ENCODE measurements at places on chromosomes 12 and 14.

DNA sequence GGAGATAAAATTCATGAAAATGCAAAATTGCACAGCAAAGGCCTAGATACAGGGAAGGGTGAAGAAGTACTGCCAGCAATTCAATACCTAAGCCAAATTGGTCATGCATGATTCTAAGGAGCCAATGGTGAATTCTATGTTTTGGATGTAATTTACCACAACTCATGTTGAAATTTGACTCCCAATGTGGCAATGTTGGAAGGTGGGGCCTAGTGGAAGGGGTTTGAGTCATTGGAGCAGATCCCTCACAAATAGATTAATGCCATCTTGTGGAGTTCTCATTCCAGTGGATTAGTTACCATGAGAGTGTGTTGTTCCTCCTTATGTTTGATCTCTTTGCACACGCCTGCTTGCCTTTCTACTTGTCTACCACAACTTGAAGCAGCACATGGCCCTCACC lies 194.0 kb upstream of the ALG10 start:
- DNase-seq: no peak

- no peak for DNase-seq
Measured at GRCh38 chr12:53558631-53559030, 51.3 kb upstream of the NPFF start.

- no peak for DNase-seq
Measured at GRCh38 chr12:55982319-55982936, 8.6 kb downstream of the RAB5B start.

DNA sequence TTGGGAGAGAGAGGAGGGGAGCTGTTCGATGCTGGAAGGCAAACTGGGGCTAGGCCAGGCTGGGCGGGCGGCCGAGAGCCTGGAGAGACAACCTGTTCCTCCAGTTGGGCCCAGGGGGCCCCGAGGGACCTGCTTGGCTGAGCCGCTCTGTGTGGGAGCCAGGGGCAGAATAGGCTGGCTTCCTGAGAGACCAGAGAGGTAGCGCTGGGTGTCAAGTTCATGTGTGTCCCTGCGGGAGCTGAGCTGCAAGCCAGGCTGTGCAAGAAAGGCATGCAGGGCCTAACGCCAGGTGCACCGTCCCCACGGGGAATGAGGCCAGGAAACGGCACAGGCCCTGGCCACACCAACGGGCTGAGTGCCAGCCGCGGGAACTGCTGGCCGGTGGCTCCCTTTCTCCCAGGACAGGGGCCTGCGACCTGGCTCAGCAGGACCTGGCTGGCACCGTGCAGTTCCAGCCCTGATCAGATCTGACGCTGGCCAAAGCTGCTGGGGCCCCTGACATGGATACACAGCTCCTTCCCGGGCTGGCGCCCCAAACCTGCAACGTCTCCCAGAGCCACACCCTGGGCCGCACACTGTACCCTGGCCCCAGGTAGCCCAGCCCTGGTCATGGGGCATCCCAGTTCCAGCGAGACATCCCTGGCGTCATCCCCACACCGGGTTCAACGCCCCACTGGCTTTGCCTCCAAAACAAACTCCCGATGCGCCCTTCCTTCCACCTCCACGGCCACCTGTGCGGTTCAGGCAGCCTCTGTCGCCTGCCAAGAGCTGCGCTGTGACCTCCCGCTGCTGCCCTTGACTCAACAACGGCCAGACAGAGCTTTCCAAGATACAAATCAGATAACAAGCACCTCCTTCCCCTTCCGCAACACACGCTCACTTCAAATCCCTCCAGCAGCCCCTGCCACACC lies 65.0 kb downstream of the RFLNA start:
- DNase-seq: no peak

DNA sequence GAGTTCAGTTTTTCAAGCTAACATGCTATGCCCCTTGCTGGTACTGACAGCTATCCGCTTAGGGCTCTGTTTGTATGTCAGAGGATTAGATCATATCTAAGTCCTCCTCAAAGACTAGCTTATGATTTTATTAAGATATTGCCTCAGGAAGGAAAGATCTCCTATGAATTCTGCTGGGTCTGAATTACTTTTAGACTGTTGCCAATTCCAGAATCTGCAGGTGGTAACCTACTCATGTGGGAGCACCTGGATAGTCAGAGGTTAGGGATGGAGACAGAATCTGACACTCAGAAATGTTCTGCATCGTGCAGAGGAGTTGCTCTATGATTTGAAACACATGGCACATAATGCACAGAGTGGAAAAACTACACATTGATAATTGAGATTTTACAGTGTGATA lies 843.4 kb downstream of the SLC6A15 start:
- DNase-seq: no peak

GRCh38 chr14:55846826-55847446 lies 266.9 kb downstream of the KTN1 start:
- DNase-seq: no peak

GRCh38 chr12:3777206-3777809 lies 24.4 kb upstream of the CRACR2A start:
- peak; percentile 54 for DNase-seq

DNA sequence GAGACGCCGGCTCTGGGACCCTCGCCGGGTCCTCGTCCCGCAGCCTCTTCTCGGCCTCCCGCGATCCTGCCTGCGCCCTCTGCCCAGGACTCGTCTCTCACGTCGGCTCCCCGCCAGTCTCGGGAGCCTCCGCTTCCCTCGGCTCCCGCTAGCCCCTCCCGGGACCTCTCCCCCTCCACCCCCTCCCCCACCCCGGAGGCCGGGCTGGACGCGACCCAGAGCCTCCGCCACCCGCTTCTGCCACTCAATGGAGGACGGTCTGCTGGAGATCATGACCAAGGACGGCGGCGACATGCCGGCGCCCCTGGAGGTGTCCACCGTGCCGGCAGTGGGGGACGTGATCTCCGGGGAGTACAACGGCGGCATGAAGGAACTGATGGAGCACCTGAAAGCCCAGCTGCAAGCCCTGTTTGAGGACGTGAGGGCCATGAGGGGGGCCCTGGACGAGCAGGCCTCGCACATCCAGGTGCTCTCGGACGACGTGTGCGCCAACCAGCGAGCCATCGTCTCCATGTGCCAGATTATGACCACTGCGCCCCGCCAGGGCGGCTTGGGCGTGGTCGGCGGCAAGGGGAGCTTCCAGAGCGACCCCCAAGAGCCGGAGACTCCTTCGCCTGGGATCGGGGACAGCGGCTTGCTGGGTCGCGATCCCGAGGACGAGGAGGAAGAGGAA lies 568 bp downstream of the CCDC184 start:
- peak; percentile 34 for DNase-seq

GRCh38 chr12:113852695-113853490 lies 113.2 kb downstream of the RBM19 start:
- DNase-seq: no peak
